ENCODE measurements at places on chromosomes 6 and 20. TPM values are rescaled to one million over a fixed set of nuclear protein-coding genes. Genes with fewer than 3 reads are reported as not detected.

TCF21 gene
- not detected for total RNA-seq

DNA sequence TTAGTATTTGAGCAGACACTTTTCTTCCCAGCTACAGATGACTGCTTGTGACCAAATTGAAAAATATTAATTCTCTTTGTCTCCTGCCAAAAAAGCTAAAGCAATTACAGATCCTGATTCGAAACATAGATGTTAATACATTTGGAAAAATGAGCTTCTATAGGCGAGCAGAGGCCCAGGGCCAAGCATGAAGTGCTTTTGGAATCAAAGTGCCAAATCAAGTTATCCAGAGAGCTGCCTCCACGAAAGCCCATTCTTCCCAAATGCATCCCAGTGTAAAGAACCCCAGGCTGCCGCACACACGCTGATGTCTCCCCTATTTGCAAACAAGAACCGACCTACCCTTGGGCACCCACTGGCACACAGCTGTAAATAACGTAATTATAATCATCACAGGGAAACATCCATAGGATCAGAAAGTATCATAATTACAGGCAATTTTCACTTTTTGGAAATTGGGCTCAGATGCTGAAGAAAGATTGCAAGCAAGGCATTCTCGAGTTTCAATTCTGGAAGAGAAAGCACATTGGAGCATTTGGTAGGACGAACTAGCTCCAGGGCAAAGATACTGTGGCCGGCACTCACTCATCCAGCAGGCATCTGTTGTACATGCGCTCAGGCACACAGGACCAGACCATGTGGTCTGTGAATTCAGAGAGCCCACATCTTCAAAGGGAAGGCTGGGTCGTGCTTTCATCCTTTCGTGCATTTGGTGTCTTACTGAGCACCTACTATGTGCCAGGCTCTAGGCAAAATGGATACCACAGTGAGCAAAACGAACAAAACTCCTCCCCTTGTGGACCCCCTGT lies 45.9 kb downstream of the BMP7 start:
- peaks cover 2% of the 10 kb centered on the region for H3K27me3 ChIP-seq
- no peak for DNase-seq
- H3K27ac ChIP-seq, result no peak overlapping the region

DNA sequence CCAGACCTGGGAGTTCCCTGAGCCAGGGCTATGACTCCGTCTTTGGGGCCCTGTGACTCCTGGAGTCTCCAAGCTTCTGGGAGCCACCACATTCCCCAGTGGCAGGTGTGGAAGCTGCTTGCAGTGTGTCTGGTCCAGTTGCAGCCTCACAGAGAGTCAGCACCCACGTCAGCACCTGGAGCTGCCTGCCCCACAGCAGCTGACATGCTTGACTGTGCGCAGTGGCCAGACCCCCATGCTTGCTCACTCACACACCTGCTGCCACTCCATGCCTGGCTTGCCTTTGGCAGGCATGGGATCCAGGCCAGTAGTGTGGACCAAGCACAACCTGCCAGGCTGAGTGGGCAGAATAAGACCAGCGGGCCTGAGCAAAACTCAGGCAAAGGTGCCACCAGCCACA lies 31.0 kb upstream of the ASIP start:
- H3K27ac ChIP-seq, result no peak overlapping the region
- DNase-seq, result no peak
- H3K4me3 ChIP-seq, result no peak overlapping the region
- no peaks in the 10 kb centered on the region for H3K27me3 ChIP-seq
- H3K4me1 ChIP-seq, result peaks cover 2% of the 10 kb centered on the region

GRCh38 chr20:16387666-16388065 lies 185.6 kb downstream of the KIF16B start:
- no peaks in the 10 kb centered on the region for H3K4me1 ChIP-seq
- H3K27me3 ChIP-seq, result no peaks in the 10 kb centered on the region
- H3K36me3 ChIP-seq, result no peaks in the 10 kb centered on the region
- H3K27ac ChIP-seq, result no peak overlapping the region
- H3K4me3 ChIP-seq, result no peak overlapping the region
- DNase-seq, result no peak

PRRT1 gene
- 0.15 TPM for total RNA-seq

DNA sequence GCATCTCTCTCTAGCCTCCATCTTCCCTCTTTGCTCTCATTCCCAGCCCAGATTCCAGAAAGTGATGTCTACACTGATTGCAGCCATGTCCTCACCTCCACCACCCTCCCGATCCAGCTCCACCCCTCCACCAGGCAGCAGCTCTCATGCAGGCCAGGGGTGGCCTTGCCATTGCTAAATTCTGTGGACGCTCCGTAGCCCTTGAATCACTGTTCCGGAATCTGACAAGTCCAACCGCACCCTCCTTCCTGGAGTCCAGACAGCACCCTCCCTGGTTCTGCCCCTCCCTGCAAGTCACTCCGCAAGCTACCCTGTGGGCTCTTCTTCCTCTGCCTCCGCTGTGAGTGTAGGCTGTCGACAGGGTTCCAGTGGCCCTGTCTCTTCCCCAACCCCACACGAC lies 26.2 kb downstream of the TNXB start:
- H3K4me3 ChIP-seq, result no peak overlapping the region
- H3K4me1 ChIP-seq, result peaks cover 5% of the 10 kb centered on the region
- no peak overlapping the region for H3K27ac ChIP-seq
- peaks cover 10% of the 10 kb centered on the region for H3K27me3 ChIP-seq
- DNase-seq, result peak; percentile 79
- no peaks in the 10 kb centered on the region for H3K36me3 ChIP-seq

All from psoas muscle (tissue), 8 donors.